ENCODE measurements at places on chromosomes 6 and 20.

DNA sequence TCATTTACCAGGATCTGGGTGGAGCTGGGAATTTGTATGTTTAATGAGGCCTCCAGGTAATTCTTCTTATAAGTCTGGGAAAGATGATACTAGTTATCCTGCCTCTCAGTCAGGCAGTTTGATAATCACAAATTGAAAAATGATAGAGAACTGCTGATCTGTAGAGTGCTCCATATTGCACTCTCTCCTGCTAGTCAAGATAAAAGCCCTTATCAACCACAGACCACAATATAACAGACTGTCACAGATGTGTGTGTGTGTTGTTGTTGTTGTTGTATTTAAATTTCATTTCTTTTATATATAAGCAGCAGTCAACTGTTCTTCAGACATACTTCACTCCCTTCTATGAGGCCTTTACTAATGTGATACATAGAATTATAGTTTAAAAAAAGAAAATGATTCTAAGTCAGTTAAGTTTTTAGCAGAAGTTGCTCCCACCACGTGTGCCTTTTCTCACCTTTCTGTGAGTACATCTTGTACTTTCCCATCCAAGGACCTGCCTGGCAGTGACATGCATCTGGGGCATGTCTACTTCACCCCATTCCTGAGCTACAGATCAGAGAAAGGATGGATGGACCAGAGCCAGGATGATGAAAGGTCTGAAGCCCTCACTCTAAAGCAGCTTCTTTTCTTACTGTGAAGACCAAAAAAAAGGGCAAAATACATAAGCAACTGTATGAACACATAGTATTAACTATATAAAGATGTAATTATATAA is 29.8 kb downstream of the TENT5A start:
- no peak for DNase-seq

GRCh38 chr6:14888575-14889000 is 357.3 kb upstream of the JARID2 start:
- no peak for DNase-seq

- no peak for DNase-seq
These were observed 61.4 kb upstream of the TNFAIP3 start for GRCh38 chr6:137805622-137806021.

DNA sequence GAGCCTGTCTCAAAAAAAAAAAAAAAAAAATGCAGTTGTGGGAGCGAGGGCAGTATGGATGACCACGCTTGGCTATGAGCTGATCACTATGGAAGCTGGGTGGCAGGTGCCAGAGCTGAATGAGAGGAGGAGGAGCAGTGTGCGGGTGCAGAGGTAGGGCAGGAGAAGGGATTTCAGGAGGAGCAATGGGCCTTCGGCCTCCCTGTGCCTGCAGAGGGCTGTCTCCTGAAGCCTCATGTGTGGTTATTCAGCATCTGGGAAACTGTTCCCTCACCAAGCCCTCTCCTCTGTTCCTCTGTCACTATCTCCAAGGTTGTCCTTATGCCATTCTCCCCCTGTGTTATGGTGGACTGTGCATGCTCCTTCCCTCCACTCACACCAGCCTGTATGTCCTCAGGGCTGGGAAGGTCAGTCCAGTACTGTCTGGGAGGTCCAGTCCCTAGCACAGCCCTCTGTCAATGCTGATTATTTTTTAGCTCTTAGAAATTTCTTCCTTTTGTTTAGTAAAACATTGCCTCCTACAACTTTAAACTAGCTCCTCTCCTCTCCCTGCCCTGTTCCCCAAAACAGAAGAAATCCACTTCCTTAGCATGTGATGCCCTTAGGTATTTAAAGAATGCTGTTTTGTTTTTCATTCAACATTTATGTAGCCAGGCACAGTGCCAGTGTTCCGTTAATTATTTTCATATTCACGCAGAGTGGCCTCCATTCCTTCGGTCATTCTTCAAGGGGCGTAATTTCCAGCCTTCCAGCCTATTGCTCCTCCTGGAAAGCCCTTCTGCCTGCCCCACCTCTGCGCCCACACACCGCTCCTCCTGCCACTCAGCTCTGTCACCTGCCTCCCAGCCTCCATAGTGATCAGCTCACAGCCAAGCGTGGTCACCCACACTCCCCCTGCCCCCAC is 48.9 kb downstream of the CNBD2 start:
- no peak for DNase-seq

DNA sequence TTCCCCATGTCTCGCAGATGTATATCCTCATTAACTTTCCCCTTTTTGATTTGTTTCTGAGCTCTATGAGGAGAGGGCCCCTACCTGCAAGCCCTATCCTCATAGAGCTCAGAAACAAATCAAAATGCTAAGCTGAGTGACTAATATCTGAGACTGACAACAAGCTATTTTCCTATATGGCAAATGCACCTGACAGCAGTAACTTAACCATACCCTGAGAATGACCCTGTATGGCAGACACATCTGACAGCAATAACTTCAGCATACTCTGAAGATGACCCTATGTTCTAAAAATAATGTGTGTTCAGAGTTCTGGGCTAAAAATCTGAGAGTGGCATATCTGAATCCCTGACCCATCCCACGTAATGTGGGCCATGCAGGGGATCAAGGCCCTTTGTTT is 79.0 kb upstream of the MEI4 start:
- no peak for DNase-seq

GRCh38 chr6:157613011-157613522 is 210.0 kb upstream of the SNX9 start:
- no peak for DNase-seq

GRCh38 chr6:168609026-168609685 is 168.2 kb downstream of the SMOC2 start:
- DNase-seq: no peak

DNA sequence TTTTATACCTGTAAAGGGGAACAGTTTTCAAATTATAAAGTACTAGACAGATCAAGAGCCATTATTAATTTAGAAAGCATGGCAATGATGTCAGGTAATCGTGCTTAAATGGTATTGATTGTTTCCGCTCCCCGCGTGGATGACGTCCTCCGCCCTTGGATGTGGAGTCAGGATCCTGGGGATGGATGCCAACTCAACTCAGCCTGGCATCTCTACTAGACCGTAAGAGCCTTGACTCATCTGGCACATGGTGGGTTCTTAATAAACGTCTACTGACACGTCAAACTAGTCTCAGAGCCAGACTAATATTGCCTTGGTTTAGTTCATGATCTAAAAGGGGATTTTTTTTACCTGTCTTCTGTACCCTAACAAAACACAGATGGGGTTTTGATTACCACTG is 80.2 kb downstream of the LRFN2 start:
- DNase-seq: no peak

GRCh38 chr6:80154160-80154559 is 47.7 kb downstream of the BCKDHB start:
- no peak for DNase-seq

DNA sequence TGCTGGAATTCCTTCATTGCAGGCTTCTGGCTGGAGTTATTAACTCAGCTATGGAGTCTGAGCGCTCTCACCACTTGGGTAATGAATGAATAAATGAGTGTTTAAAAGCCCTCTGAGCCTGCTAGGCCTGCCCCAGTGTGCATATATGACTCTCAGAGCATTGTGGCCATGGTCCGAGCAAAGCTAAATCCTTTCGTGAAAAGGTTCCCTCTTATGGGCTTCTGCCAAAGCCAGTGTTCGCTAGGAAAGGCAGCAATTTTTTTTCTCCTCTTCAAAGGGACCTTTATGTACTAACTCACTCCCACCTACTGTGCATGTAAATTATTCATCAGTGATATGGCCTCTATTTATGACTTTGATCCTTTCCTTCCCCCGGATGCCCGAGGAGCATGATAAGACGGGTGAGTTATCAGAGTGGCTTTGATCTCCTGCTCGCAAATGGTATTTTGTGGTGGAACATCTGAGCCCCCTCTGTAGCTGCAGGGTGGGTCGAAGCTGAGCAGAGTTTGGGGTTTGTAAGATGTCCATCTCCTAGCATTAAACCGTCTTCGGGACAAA is 88.6 kb downstream of the LINC00237 start:
- no peak for DNase-seq

- DNase-seq: no peak
These were observed 122.4 kb downstream of the RIN2 start for GRCh38 chr20:19880256-19881079.

DNA sequence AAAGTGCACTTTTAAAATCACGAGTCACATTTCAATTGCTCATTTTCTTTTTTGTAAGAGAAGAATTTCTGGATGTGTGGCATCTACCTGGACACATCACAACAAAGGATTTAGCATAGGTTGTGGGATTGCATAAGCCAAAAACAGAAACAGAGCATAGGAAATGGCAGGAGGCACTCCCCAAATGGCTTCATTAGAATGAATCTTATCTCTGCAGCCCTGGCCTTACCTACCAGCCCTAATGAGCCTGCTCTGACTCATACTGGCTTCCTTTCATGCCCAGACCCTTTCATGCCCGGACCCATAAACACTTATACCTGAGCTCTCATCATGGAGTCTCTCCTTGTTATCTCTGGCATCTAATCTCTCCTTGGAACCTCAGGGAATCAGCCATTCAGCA is 23.9 kb upstream of the SPTLC3 start:
- no peak for DNase-seq

GRCh38 chr6:132910759-132911158 is 96.4 kb downstream of the RPS12 start:
- no peak for DNase-seq

GRCh38 chr6:152462716-152463115 is 174.4 kb downstream of the SYNE1 start:
- no peak for DNase-seq

GRCh38 chr6:42698217-42698616 is 24.2 kb downstream of the PRPH2 start:
- DNase-seq: no peak

DNA sequence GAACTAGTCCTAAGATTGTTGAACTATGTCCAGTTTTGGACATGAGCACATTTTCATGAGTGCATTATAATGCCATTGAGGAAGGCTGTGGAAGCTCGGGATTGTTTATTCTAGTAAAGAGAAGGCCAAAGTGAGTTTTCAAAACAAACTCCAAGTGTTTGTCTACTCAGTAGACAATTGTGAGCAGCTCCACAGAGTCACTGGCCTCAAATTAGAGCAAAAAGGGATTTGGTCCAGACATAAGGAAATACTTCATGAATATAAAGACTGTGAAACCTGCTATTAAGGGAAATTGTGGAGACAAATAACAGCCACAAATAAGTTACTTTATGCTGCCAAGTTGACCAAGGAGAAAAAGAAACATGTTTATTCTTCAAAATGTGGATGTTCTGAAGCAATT is 42.6 kb upstream of the PREP start:
- DNase-seq: no peak

DNA sequence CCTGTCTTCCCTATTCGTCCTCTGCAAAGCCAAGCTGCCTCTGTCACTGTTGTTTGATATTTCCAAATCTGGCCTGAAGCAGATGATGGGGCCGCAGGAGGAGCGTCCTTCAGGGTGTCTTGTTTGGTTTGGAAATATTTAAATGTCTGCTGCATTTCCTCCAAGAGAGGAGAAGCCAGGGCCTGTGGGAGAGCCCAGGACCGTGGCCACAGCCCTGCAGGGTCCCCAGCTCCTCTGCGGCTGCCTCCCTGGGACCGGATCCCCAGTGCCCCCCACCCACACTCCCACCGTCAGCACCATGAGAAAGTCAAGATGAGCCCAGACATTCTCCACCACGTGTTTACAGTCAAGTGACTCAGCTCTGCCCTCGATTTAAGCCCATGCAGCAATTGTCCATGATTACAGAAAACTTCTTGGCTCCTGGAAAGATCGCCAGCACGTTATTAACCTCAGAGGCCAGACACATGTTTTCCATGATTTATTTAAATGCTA is 18.2 kb downstream of the FOXF2 start:
- no peak for DNase-seq

DNA sequence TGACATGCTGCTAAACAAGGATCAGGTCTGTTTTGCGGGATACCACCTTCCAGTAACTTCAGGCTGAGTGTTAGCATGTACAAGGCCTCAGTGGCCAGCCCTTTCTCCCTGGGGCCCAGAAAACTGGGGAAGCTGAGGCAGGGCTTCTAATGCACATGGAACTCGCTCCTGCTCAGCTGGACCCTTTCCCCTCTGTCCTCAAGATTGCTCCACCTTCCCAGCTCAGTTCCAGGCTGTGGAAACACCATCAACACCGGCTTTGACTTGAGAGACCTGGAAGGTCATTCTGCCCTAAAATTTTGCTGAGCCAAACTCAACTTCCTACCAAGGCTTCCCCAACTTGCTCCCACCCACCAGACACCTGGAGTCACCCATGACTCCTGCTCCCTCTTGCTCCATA is 4.2 kb upstream of the BLCAP start:
- no peak for DNase-seq

GRCh38 chr6:14524319-14524718 is 406.7 kb downstream of the CD83 start:
- no peak for DNase-seq

DNA sequence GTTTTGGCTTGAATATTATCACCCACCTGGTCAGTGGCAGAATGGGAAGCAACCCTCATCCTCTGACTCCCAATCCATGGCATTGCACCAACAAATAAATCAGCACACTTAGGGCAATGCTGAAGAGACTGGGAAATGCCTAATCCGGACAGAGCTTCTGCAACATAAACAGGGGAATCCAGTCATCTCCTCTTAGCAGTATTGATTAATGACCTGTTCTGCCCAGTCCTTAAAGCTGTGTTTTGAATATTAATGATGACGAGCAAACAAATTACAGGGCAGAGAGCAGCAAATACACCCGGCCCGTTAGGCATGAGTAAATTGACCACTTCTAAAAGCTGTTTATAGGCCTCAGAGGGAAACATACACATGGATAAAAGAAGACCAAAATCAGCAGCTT is 77.0 kb upstream of the B3GAT2 start:
- no peak for DNase-seq

DNA sequence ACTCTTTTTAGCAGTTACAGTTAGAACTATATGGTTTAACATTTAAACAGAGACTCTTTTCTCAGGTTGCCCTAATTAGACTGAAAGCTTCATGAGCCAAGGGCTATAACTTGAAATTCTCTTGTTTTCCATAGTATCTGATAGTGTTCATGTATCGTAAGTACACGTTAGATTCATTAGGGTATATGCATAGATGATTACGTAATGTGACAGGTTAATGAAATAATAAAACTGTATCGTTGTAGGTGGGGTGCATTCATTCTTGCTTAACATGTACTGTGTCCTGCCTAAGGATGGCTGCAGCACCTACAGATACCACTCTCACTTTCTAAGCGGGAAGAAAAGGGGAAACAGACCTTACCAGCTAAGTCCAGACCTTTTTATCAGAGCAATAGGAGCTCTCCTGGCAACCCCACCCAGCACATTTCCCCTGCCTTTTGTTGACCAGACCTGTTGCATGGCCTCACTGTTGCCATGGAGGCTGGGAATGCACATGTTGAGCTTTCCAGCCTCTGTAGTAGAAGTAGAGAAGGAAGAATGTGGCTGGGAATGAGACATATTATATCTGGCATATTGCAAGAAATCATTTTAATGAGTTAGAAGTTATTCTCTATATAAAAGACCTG is 83.0 kb downstream of the MAP3K4 start:
- DNase-seq: no peak

GRCh38 chr6:84016029-84016428 is 17.5 kb upstream of the MRAP2 start:
- no peak for DNase-seq

DNA sequence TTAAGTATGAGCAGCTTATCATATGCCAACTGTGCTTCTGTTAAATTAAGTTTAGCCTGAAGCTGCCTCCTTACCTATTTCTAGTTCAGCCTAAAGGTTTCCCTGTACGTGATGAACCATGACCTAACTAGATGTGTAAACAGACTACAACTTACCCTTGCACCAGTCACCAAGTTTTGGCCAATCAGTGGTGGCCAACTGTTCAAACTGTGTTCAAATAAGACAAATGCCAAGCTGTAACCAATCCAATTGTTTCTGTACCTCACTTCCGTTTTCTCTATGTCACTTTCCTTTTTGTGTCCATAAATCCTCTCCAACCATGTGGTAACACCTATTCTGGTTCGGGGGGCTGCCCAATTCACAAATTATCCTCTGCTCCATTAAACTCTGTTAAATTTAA is 6.0 kb upstream of the SLC2A10 start:
- DNase-seq: no peak
